Stimulated activated CD4-positive, alpha-beta T cell treated with anti-CD3 and anti-CD28 coated beads, Interleukin-1b, Interleukin-23, amount 100 ng/mL, for 24 hours (primary cell): ENCODE measurements at places on chromosomes 1 and 21.

GRCh38 chr1:106748606-106749005 lies 307.9 kb upstream of the PRMT6 start:
- no peak for DNase-seq

GRCh38 chr1:229434005-229434640 lies at the start of gene ACTA1:
ACTA1 (minus strand) TSS chr1:229434094; CDS start chr1:229433115, 979 bp downstream.
- DNase-seq: no peak

DNA sequence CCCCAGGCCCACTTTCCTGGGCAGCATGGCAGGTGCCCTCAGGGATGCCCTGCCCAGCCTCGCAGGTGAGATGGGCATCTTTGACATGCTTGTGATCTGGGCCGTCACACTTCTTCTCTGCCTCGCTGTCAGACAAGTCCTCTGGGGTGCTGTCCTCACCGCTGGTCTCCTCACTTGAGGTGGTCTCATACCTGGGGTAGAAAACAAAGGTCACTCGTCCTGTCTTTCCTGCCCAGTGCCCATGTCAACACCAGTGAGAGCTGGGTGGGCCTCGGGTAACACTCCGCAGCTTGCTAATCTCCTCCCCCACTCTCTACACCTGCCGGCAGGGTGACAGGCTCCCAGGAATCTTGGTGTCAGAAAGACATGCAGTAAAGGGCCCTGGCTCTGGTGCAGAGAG lies 50.9 kb downstream of the KANK4 start:
- DNase-seq: no peak

DNA sequence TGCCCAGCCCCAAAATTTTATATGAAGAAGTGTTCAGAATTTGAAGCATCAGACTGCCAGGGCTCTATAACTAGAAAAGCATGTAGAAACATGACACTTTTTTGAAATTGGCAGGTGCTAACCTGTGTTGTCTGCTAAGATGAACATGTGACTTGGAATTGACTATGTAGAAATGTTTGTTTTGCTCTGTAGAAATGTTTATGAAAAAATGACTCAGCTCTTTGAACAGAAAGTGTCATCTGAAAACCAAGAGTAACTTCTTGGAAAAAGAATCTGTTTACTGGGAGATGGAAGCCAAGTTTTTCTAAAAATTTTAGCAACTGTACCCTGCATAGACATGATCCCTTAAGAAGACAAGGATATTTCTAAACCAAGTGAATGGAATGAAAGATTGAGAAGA lies 59.2 kb downstream of the LHX9 start:
- no peak for DNase-seq

DNA sequence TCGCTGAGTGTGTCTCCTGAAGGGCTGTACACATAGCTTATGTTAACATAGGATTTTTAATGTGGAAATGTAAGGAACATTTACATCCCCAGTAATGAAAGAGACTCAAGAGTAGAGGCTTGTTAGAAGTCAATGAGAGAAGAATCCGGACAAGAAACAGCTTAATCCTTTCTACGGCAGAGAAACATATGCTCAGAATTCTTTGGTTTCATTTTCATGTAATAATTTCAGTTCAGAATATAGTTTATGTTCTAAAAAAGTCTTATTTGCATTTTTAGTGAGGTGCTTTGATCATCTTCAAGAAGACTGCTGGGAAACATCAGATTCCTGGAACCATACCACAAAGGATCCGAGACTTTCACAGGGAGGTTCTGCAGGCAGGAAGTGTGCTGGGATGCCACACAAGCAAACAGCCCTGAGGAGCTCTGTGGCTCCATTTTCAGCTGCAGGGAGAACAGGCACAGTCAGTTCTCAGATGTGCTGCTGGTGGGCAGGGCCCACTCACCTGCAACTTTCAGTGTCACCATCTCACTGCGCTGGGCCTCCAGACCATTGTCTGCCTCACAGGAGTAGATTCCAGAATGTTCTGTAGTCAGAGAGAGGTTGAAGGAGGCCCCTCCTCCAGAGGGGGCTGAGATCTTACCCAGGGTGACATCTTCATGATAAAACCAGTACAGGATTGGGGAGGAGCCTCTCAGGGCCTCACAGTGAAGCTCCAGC lies 28.4 kb downstream of the FCRL5 start:
- DNase-seq: no peak

DNA sequence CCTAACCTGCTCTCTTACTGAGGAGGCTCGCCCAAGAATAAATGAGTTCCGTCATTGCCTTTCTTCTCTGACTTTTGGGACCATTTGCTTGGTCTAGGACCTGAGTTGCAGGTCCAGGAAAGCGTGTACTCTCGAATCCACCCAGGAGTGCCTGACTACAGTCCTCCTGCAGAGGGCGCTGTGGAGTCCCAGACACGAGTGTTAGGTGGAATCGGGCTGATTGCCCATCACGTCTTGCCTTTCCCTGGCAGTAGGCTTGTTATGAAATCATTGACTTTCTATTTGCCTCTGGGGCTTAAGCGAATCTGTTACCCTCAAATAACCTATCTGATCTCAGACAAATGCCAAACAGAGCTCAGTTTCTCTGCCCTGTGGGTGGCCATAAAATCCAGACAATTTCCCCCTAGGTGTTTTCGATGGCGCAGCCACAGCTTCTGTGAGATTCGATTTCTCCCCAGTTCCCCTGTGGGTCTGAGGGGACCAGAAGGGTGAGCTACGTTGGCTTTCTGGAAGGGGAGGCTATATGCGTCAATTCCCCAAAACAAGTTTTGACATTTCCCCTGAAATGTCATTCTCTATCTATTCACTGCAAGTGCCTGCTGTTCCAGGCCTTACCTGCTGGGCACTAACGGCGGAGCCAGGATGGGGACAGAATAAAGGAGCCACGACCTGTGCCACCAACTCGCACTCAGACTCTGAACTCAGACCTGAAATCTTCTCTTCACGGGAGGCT lies at the start of gene IL20:
TSS of gene IL20 (plus strand) at position 685 of the 733 bp plus-strand sequence. CDS start 230 bp downstream, outside the sequence.
- peak; percentile 84 for DNase-seq

- DNase-seq: no peak
Observed at GRCh38 chr1:174039027-174039426, 16.9 kb upstream of the RC3H1 start.

- no peak for DNase-seq
Observed at GRCh38 chr1:60600532-60600931, 481.8 kb upstream of the NFIA start.
